ENCODE measurements at places on chromosomes 7 and 10. TPM values are rescaled to one million over a fixed set of nuclear protein-coding genes. Genes with fewer than 3 reads are reported as not detected.

DNA sequence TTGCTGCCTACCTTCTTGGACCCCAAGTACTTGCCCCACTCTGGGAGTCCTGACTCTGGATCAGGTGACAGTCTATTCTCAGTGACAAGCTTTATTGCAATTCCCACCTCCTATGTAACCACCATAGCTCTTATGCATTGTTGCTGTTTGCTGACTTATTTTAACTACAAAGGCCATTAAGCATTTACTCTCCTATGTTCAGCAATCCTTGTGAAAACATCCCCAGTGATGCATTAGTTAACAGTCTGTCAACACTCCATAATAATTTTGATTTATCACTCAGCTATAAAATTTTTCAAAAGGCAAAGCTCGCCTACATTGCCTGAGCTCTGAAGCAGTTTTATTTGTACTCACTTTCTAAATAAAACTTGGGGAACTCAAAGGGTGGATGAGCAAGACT lies 871.8 kb upstream of the SORCS1 start:
- no peaks in the 10 kb centered on the region for H3K27me3 ChIP-seq
- H3K36me3 ChIP-seq: no peaks in the 10 kb centered on the region
- H3K4me3 ChIP-seq: no peak overlapping the region
- no peak overlapping the region for H3K27ac ChIP-seq
- DNase-seq: no peak

CRYGN gene
- 0.41 TPM for total RNA-seq

DNA sequence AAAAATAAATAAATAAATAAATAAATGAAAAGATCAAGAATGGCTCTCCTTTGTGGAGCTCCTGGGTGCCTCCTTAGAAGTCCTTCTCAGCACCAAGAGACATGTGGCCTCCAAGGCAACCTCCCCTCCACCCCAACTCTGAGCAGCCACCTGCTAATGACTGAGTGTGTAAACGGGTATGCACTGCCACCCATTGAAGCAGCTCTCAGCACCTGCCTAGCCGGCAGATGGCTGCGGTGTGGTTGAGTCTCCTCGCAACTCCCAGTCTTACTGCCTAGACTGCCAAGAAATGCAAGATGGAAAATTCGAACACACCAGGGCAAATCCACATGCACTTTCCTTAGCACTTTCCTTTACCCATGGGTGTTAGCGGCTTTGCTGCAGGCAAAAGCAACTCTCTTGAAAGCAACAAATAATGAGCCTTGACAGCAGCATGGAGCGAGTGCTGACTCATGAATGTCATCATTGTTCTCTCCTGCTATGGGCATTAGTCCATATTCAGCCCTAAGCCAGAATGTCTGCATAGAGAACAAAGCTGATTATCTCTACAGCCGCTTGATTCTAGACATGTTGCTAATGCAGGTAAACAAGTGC lies 913.9 kb upstream of the AUTS2 start:
- no peaks in the 10 kb centered on the region for H3K4me1 ChIP-seq
- H3K36me3 ChIP-seq: no peaks in the 10 kb centered on the region
- no peak overlapping the region for H3K4me3 ChIP-seq
- no peak for DNase-seq
- no peak overlapping the region for H3K27ac ChIP-seq

DNA sequence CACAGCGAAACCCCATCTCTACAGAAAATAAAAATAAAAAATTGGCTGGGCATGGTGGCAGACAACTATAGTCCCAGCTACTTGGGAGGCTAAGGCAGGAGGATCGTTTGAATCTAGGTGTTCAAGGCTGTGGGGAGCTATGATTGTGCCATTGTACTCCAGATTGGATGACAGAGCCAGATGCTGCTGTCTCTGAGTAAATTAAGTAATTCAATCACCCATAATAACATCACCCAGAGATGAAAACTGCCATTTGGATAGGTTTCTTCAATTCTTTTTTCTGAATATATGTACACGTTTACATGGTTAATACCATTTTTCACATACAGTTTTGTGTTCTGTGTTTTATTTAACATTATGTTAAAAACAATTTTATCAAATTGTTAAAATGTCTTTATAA lies 79.3 kb downstream of the WIPF3 start:
- peaks cover 2% of the 10 kb centered on the region for H3K36me3 ChIP-seq
- no peak for DNase-seq
- H3K4me3 ChIP-seq: no peak overlapping the region

GRCh38 chr10:129648856-129649255 lies 181.8 kb downstream of the MGMT start:
- H3K4me3 ChIP-seq: no peak overlapping the region
- DNase-seq: no peak
- H3K4me1 ChIP-seq: no peaks in the 10 kb centered on the region
- no peak overlapping the region for H3K27ac ChIP-seq
- no peaks in the 10 kb centered on the region for H3K27me3 ChIP-seq

DNA sequence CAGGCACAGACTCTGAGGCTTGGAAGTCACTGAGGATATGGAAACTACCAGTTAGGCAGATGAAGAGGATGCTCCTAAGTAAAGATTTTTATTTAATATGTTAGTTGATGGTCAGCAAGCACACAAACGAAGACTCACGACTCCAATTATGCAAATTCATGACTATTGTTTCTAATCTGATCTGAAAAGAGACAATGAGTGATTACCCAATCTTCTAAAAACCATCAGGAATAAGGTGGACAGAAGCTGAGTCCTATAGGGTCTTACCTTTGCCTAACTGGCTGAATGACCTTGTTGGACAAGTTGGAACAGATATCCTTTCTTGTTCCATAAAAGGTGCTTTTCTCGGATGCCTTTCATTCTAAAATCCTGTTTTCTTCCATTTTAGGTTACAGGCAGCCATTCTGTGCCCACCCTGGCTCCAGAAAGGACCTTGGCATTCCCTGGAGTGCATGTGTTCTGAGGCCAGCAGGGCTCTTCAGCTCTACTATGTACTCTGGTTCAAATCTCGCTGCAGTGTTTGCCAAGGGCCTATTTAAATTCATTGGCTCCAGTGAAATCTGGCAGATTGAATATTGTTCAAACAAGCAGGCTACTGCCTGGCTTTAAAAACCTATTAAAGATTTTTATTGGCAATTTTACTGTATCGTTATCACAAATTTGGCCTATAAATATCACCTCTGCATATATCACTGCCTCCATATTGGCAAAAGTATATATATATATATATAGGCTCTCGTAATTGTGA lies 77.5 kb downstream of the SLC25A13 start:
- no peak overlapping the region for H3K4me3 ChIP-seq
- H3K36me3 ChIP-seq: no peaks in the 10 kb centered on the region
- H3K4me1 ChIP-seq: peaks cover 24% of the 10 kb centered on the region
- no peak overlapping the region for H3K27ac ChIP-seq
